ENCODE measurements at places on chromosomes 7 and 10. TPM values are rescaled to one million over a fixed set of nuclear protein-coding genes. Genes with fewer than 3 reads are reported as not detected.

- H3K27me3 ChIP-seq: no peaks in the 10 kb centered on the region
- H3K4me1 ChIP-seq: peaks cover 33% of the 10 kb centered on the region
- peak overlapping the region; percentile 79 for H3K4me3 ChIP-seq
- peak overlapping the region; percentile 90 for H3K27ac ChIP-seq
Observed at GRCh38 chr10:92848037-92848440, 281 bp upstream of the EXOC6 start.

- no peak overlapping the region for H3K27ac ChIP-seq
- H3K36me3 ChIP-seq: no peaks in the 10 kb centered on the region
- H3K27me3 ChIP-seq: peaks cover 2% of the 10 kb centered on the region
- no peak overlapping the region for H3K4me3 ChIP-seq
- H3K4me1 ChIP-seq: no peaks in the 10 kb centered on the region
- no peak for DNase-seq
Observed at GRCh38 chr10:22962817-22963216, 35.0 kb downstream of the ARMC3 start.

DNA sequence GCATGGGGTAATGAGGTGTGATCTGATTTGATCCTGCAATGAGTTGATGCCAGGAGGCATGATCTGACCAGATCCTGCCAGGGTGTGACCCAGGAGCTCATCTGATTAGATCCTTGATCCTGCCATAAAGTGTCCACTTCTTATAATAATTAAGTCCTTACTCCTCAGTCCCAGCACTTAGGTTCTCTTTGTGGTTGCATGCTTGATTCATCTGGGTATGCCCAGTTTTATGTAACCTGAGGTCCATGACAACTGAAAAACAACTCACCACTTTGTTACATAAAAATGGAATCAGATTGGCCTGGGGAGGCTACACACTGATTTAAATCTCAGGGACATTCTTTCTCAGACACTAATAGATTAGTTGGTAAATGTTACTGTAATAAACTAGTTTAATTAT lies 19.1 kb downstream of the ACADSB start:
- no peaks in the 10 kb centered on the region for H3K27me3 ChIP-seq
- DNase-seq: no peak
- H3K4me3 ChIP-seq: no peak overlapping the region
- no peak overlapping the region for H3K27ac ChIP-seq
- H3K36me3 ChIP-seq: no peaks in the 10 kb centered on the region

ACHE gene
- not detected for total RNA-seq

ZP3 gene
- total RNA-seq: 7.0 TPM

SH2D4B gene
- not detected for total RNA-seq

DNA sequence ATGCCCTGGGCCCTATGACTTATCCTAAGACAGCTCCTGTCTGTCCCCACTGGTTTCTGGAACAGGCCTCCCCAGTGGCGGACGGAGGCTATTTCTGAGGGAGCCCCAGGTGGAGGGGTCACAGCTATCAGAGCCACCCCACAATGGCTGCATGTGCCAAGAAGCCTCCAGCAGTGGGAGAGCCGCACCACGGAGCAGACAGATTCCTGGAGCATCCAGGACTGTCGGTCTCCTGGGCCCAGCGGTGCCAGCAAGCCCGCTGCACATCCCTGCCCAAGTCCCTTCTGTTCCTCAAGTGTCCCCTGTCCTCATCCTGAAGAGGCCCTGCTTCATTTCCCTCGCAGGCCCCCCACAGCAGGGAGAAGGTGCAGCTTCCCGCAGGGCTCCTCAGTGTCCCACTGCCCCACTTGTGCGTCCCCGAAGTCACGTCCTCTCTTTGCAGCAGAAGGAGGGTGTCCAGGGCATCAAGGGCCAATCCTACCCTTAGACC lies 193.0 kb upstream of the SHH start:
- DNase-seq: no peak
- peaks cover 18% of the 10 kb centered on the region for H3K27me3 ChIP-seq
- H3K4me3 ChIP-seq: no peak overlapping the region
- no peaks in the 10 kb centered on the region for H3K36me3 ChIP-seq
- peaks cover 8% of the 10 kb centered on the region for H3K4me1 ChIP-seq

Measured in activated CD4-positive, alpha-beta T cell treated with anti-CD3 and anti-CD28 coated beads for 36 hours (primary cell).